Lower leg skin (tissue), 4 donors: ENCODE measurements at places on chromosomes 5 and 9.

GRCh38 chr5:140239939-140240700, 62.8 kb downstream of the PFDN1 start:
- no peak for DNase-seq

DNA sequence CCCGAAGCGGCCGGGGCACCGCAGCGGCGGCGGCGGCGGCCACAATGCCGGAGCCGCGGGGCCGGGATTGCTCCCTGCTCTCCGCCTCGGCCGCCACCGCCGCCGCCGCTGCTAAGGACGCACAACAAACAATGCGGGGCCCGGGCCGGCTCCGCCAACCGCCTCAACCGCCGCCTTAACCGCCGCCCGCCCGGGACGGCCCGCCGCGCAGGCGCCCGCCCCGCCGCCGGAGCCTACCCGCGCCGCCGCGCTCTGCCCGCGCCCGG, 254 bp downstream of the STRBP start:
- DNase-seq = no peak

DNA sequence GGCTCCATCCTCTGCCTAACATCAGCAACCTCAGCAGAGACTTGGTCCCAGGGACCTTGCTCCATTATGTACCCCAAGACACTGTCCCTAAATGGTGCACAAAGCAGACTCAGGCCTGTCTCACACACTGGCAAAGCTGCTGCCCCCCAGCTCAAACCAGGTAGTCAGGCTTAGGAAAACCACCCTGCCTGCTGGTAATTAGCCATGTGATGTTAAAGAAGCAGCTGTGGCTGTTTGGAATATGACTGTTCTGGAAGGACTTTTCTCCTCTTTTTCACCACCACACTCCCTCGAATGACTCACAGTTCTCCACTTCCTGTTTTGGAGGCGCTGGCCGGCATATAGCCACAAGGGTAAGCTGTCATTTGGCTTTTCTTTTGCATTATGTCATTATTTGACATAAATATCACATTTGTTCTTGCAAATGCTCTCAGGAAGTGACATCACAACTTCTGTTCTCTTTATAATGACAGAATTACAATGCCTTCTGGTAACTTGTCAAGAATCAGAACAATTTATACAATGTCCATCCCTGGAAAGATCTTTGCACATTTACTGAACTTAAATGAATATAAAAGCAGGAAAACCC, 113.9 kb downstream of the SUSD1 start:
- DNase-seq = no peak

- DNase-seq = no peak
Observed at GRCh38 chr5:126801992-126802294, 25.0 kb downstream of the LMNB1 start.

DNA sequence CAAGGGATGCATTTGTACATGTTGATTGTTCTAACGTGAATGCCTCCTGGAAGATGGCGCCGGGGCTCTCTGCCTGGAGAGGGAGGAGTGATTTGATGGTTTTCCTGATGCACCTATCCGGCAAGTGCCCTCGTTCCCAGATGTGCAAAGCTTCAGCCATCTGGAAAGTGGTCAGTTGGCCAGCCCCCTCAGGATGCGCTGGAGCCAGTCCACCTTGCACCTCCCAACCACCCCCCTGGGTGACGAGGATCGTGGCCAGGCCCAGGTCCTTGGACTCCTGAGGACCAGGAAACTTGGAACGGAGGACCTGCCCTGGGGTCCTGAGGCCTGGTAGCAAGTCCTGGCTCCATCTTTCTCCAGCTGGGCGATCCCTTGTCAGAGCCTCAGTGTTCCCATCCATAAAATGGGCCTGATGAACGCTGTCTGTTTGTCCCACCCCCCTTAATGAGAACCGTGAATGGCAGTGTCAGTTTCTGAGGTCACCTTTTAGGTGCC, 23.6 kb upstream of the RNU6ATAC start:
- DNase-seq = peak; percentile 80

DNA sequence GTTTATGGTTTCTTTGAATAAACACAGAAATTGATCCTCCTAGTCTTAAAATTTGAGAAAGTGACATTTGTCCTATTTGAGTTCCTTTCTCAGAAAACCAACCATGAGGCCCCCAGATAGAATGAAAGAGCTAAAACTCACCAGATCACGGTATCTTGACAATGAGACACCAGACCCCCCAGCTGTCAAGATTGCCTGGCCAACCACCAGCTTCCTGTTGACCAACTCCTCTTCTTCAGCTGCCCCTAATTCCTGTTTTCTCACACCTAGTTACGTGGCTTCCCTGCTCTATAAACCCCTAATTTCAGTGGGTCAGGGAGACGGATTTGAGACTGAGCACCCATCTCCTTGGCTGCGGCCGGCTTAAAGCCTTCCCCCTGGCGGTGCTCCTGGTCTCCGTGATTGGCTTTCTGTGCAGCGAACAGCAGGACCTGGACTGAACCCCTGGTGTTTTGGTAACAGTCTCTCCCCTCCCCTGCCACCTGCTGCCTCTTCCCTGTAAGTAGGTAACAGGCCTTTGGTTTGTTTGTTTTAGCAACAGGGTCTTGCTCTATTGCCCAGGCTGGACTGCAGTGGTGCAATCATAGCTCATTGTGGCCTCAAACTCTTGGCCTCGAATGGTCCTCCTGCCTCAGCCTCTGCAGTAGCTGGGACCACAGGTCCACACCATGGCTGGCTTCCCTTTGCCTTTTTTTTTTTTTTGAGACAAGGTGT, 4.8 kb upstream of the ENTPD2 start:
- DNase-seq = no peak

- DNase-seq = no peak
Observed at GRCh38 chr5:142671801-142672200, 14.1 kb downstream of the FGF1 start.

- no peak for DNase-seq
Observed at GRCh38 chr9:36748322-36748899, 175.7 kb downstream of the MELK start.

GRCh38 chr5:78758169-78758839, 109.7 kb upstream of the LHFPL2 start:
- DNase-seq = no peak

DNA sequence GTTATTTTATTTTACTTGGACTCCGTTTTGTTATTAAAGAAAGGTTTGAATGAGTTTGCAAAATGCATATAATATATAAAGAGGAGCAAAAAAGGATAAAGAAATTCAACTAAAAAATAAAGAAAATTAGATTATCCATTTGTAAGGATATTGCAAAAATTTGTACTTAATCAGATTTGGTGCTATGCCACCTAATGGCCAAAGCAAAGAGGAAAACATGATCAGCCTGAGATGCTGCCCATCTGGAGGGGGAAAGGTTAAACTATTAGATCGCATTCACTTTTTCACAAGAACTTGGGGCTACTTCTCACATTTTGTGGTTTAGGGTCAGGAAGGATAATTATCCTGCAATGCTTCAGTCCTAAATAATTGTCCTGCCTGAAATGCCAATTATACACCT, 350.6 kb downstream of the MLLT3 start:
- DNase-seq = no peak

- no peak for DNase-seq
Observed at GRCh38 chr5:62190173-62190572, 115.8 kb upstream of the KIF2A start.

GRCh38 chr9:92965061-92965758, 17.9 kb downstream of the FGD3 start:
- no peak for DNase-seq
